Small intestine (tissue), 16 donors: ENCODE measurements at places on chromosomes 6 and 20.

GRCh38 chr20:25470045-25470444, 62.6 kb downstream of the GINS1 start:
- peak; percentile 52 for DNase-seq

GRCh38 chr20:48275286-48276020, 490.2 kb upstream of the SULF2 start:
- DNase-seq = peak; percentile 29

- no peak for DNase-seq
Measured at GRCh38 chr6:37288247-37288646, 30.3 kb upstream of the TMEM217 start.

DNA sequence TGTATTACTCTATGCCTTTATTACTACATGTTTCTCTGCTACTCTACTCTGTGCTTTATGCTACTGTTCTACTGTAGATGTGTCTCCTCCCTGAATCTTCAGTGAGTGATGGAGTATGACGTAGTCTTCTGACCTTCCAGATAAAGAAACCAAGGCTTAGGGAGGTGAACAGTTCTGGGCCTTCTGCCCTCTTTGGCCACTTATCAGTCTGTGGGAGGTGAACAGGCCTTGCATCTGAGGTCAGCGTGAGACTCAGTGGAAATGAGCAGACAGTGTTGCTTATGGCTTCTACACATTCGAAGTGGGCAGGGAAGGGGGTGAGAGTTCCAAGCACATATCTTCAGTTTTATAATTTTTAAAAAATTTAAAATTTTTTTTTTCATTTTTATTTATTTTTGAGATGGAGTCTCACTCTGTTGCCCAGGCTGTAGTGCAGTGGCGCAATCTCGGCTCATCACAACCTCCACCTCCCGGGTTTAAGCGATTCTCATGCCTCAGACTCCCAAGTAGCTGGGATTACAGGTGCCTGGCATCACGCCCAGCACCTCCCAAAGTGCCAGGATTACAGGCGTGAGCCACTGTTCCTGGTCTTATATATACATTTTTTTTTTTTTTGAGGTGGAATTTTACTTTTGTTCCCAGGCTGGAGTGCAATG, 24.2 kb downstream of the MYBL2 start:
- DNase-seq = no peak

- DNase-seq = no peak
Measured at GRCh38 chr6:142087950-142088857, 44.5 kb upstream of the GJE1 start.

- no peak for DNase-seq
Measured at GRCh38 chr20:55151171-55151570, 675.8 kb downstream of the DOK5 start.

DNA sequence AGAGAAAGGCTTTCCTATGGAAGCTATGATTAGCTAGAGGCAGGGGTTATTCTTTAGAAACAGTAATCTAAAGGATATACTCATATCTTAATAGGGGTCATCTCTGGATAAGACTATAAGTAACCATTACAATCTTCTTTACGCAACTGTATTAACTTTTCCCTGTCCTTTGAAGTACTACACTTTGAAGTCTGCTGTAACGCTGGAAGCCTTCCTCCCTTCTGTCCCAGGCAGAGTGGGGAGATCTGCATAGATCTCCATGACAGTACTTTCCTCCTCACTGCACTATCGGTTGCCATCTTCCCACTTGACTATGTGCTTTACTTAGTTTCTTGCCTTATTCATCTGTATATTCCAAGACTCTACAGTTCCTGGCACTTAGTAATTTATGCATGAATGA, 20.1 kb downstream of the SLC35B3 start:
- DNase-seq = no peak

GRCh38 chr20:46126440-46127056, 8.4 kb downstream of the CD40 start:
- no peak for DNase-seq

- DNase-seq = no peak
Measured at GRCh38 chr6:169165561-169166300, 87.9 kb downstream of the THBS2 start.

- no peak for DNase-seq
Measured at GRCh38 chr6:111759331-111759835, 113.9 kb downstream of the FYN start.

DNA sequence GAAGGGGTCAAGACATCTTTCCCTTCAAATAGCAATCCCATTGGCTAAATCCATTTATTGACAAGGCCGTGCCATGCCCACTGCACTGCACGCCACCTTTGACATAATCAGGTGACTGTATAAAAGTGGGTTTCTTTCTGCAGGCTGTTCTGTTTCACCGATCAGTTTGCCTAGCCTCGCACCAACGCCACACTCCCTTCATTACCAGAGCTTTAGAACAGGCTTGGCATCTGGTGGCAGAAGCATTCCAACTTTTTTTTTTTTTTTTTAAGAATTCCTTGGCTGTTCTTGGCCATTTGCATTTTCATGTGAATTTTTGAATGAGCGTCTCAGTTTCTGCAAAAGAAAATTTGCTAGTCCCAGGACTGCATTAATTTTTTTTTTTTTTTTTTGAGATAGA, 78.1 kb downstream of the PPP1R3G start:
- no peak for DNase-seq

GRCh38 chr6:136668571-136668970, 118.3 kb upstream of the MAP7 start:
- no peak for DNase-seq

- DNase-seq = no peak
Measured at GRCh38 chr6:18720075-18720474, 332.9 kb downstream of the RNF144B start.

GRCh38 chr6:112343977-112344376, 3.2 kb upstream of the RFPL4B start:
- DNase-seq = no peak

DNA sequence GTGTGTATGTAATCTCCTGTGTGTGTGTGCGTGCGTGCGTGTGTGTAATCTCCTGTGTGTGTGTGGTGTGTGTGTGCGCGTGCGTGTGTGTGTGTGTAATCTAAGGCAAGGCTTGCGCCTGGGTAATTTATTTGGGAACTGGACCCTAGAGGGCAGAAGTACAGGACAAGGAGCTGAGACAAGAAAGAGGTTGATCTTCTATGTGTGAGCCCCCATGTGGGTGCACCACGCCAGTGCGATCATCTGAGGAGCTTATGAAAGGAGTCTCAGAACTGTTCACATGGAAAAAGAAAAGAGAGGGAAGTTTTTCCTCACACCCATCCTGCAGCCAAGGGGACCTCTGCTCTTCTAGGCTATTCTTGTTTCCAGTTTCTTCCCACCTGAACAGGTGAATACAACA, 220.1 kb upstream of the GGTLC1 start:
- DNase-seq = no peak

DNA sequence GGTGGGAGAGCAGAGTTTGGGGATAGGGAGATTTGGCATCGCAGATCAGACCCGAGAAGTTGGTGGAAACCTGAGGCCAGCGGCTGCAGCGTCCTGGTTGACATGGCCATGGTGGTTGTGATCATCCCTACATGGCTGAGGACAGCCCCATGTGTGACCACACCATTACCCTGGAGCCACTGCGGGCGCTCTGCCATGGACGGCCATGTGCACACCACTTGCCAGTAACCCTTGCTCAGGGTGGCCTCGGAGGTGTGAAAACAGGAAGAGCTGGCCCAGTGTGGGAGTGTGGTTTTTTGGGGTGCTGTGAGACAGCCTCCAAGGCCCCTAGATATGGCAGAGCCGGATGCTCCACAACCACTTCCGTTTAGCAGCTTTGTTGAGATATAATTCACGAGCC, 64.4 kb downstream of the TMEM242 start:
- DNase-seq = no peak

GRCh38 chr6:84641076-84641475, 123.3 kb downstream of the TBX18 start:
- no peak for DNase-seq

- DNase-seq = no peak
Measured at GRCh38 chr6:73699676-73700459, 3.9 kb downstream of the CD109 start.

DNA sequence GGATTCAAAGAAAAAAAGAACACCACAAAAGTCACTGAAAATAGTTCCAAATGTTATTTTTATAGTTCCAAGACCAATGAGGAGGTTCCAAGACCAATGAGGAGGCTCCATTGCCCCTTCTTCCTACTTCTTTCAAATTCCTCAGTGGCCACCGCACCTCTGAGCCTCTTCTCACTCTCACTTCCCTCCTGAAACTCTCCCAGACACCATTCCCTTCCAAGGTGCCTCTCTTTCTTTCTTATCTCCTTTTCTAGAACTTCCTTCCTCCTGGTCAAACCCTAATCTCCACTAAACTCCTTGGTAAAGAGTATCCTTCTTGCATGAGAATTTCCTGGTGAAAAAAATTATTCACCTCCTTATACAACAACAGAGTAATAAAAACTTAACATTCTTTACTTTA, 20.4 kb upstream of the MCUR1 start:
- no peak for DNase-seq

DNA sequence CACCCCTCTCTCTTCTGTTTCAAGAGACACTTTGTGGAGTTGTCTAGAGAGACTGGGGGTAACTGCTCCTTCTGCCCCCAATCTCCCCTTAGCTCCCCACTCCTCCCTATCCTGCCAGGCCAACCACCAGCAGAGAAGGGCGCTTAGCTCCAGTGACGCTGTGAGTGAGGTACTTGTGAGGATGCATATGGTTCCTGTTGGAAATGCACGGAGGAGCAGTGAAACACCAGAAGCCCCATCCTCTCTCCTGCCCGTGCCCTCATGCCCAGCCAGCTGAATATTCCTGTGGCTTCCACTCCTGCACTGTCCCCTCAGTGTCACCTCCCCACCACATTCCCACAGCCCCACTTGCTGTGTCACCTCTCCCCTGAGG, 11.9 kb downstream of the NT5E start:
- no peak for DNase-seq

GRCh38 chr6:139154881-139155547, 20.1 kb downstream of the HECA start:
- no peak for DNase-seq

- no peak for DNase-seq
Measured at GRCh38 chr6:43243664-43244321, 512 bp downstream of the TTBK1 start.

DNA sequence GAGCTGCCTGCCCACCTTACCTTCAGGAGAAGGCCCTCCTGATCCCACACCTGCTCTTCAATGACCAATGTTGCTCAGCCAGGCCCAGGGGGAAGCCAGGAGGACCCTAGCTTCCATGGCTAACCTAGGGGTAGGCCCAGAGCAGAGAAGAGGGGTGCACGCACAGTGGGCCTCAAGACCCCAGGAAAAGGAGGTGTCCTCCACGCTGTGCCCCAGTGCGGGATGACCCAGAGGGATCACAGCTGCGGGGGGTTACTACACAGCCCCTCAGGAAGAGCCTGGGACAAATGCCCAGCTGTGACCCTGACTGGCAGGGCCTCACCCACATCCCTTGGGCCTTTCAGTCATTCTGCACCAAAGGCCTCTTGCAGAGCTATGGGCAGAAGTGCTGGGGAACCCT, 31.6 kb upstream of the APMAP start:
- DNase-seq = no peak

DNA sequence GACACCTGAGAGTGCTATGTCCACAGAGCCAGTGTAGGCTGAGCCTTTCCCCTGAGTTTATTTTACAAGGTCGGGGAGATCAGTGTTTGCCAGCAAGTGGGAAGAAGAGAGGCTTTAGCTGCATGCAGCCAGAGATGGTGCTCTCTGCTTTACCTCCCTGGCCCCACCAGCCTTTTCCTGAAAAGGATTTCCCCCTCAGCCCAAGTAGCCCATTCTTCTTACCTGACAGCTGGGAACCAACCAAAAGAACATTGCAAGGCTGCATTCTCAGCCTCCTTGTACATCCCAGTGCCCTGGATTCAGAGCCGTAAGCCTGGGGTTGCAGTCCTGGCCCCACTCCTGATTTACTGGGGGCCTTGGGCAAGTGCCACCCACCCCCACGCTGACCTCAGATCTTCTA, 16.9 kb downstream of the SNPH start:
- DNase-seq = no peak

DNA sequence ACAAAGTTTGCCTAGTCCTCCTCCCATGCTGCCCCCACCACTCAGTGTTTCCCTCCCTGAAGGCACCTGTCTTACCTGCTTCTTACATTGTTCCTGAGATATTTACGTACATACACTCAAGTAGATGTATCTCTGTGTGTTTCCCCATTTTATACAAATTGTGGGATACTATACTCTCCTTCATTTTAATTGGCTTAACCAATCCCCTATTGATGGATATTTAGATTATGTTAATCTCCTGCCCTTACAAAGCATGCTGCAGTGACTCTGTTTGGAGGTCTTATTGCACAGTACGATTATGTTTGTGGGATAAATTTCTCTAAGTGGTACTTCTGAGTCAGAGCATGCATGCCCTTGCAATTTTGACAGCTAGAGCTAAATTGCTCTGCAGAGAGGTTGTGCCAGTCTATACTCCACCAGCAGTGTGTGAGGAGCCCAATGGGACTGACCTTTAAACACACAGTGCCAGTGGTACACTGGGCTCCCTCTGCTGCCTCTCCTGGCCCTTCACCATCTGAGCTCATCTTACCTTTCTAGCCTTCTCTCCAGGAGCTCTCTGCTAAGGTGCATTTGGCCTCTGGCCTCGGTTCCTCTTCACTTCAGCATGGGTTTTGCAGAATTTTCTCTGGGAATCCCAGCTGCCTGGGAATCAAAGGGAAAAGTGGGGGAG, 57.4 kb downstream of the LYRM2 start:
- DNase-seq = no peak

GRCh38 chr6:51468704-51469103, 618.7 kb downstream of the PKHD1 start:
- DNase-seq = no peak

DNA sequence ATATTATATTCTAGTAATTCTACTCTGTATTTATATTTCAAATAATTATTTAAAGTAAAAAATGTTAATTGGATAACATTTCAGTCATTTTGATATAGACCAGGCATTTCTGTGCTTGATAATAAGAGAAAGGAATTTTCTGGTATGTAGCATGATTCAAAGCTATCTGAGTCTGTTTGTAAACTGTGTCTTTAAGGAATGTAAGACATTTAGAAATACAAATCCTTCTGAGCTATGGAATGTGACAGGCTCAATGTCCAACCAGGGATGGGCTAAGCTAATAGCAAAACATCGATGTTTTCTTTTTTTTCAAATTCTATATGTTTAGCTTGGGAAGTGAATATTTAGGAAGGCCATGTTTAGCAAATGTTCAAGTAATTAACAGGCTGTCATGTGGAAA, 41.5 kb upstream of the FAM83B start:
- no peak for DNase-seq

DNA sequence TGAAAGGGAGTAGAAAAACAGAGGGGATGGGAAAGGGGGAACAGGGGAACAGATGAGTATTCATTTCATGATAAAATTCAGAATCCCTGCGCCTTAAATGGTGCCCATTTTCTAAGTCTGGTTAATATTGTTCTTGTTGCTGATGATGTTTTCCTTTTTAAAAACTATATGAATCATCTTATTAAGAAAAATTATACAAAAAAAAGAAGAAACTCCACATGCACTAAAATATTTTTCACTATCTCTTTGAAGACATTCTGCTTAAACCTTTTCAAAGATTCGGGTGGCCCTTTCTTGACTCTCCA, 1.1 kb upstream of the TFAP2B start:
- no peak for DNase-seq

- DNase-seq = no peak
Measured at GRCh38 chr6:112931832-112932231, 584.7 kb downstream of the RFPL4B start.

- peak; percentile 34 for DNase-seq
Measured at GRCh38 chr6:53424300-53424699, 75.5 kb upstream of the ELOVL5 start.

- no peak for DNase-seq
Measured at GRCh38 chr6:5674721-5675120, 332.0 kb downstream of the NRN1 start.

GRCh38 chr6:142420802-142421201, 119.0 kb downstream of the ADGRG6 start:
- DNase-seq = no peak
